Skin of body (tissue), 3 donors: ENCODE measurements at places on chromosomes 3 and 15. TPM values are rescaled to one million over a fixed set of nuclear protein-coding genes. Genes with fewer than 3 reads are reported as not detected.
A peak's percentile ranks its signal among the peaks of the same experiment; 100 is the strongest.

- DNase-seq: no peak
These were observed 16.9 kb downstream of the TMEM43 start for GRCh38 chr3:14141602-14142341.

The CTXN2 gene
- total RNA-seq: not detected

GRCh38 chr15:90248789-90249202, 560 bp upstream of the TTLL13 start:
- DNase-seq: no peak

The MAP1A gene
- total RNA-seq: 14.3 TPM

The GHRL gene
- not detected for total RNA-seq

The NR2E3 gene
- 0.79 TPM for total RNA-seq

The CPLX3 gene
- 0.20 TPM for total RNA-seq

DNA sequence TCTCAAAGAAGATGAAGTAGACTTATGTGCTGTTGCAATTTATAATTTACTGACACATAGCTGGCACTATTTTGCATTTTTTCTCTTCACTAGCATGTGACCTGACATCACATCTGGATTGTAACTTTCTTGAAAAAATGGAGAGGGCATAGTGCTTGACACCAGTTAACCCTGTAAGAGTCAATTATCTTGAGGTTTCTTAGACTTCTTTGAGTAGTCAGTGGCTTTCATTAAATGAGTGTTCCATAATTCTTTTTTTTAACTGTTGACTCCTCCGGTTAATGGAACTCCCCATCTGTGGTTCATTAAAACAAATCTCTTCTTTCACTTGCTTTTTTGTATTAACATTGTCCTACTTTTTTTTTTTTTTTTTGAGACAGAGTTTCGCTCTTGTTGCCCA, 16.9 kb upstream of the PRKCI start:
- peak; percentile 51 for DNase-seq

DNA sequence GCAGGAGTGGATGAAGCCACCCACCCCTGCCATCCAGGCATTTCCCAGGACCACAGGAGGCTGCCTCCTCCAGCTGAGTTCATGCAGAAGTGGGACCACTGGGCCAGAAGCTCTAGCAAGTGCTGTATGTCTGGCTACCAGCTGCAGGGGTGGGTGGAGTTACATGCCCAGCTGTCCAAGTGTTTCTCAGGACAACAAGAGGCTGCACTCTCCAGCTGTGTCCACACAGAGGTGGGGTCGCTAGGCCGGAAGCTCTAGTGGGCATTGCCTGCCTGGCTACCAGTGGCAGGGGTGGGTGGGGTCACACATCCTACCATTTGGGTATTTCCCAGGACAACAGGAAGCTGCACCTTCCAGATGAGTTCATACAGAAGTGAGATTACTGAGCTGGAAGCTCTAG, 234.0 kb upstream of the PPP2R3A start:
- DNase-seq: no peak

DNA sequence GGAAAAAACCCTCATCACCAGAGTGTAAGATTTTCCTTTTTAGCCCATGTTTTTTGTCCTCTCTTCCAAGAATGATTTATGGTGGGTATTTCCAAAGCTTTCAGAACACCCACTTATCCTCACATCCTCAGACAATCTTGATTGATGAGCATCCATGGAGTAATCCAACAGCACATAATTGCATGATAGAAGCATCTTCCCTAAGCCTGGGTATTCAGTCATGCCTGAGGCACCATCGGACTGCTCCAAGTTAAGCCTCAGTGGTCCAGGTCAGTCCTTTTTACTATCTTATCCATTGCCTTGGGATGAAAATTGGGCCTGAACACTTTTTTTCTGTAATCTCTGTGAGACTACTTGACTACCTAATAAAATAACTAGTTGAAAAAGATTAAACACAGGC, 676.0 kb upstream of the SEMA6D start:
- DNase-seq: no peak

GRCh38 chr3:112500621-112501020, 1.3 kb upstream of the BTLA start:
- no peak for DNase-seq

DNA sequence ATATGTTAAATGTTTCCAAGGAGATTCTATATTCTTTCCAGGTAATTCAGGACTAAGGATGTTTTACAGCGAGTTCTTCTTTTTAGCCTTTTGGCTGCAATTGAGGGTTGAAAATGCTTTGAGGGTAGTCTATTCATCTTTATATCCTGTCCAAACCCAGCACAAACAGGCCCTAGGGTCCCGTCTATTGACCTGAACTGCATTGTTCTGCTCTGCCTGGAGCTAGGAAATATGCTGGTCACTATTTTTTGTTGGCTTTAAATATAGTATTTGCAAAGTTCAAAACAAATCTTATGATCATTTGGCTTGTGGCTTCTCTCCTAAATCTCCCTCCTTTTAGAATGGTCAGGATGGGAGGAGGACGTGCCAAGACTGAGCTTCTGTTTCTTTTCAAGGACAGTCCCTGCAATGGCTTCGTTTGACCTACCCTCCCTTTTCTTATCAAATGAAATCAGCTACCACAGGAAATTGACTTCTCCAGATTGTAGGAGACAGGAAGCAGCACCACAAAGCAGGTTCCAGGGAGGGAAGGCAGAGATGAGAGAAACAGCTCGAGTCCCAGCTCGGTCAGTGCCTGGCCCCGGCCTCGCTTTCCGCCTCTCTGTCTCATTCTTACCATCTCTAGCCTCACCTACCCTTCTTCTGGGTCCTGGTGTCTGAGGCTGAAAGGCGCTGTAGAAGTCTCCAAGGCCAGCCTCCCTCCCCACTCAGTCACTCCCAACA, 27.6 kb upstream of the NRROS start:
- DNase-seq: no peak

DNA sequence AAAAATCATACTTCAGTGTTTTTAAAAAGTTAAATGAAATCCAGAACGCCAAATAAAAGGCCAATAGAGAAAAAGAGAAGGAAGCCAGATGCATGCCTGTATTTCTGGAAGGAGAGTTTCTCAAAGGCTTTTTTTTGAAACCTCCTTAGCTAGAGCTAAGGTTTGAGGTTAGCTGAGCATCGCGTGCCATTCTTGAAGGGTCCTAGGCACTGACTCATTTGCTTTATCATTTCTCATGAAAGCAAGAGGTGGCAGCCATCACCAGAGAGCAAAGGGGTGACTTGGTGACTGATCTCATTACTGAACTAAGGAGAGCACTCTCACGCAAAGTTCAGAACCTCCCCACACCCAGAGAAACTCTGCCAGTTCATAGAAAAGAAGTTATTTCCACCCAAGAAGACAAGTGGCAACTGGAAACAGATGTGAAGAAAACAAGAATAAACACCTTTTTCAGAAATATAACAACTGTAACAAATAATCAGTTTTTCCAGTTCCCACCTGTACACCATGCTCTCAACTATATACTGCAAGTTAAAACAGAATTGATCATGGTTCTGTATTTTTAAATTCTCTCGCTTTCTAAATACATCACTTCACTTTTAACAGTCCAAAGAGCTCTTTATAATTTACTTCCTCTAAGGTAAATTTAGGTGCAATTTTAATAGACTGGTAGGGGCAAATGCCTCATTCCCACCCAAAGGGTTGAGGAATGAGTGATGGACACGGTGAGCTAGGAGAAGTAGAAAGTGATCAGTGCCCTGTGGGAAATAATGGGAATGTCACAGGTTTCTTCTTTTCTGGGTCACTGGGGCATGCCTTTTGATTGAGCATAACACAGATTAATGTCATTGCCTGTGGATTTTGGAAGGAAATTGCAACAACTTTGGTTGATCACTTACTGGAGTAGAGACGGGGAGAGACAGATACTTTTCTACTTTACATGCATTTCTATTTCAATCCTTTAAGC, 24.7 kb downstream of the GPR15 start:
- DNase-seq: no peak

The FAM240A gene
- not detected for total RNA-seq

DNA sequence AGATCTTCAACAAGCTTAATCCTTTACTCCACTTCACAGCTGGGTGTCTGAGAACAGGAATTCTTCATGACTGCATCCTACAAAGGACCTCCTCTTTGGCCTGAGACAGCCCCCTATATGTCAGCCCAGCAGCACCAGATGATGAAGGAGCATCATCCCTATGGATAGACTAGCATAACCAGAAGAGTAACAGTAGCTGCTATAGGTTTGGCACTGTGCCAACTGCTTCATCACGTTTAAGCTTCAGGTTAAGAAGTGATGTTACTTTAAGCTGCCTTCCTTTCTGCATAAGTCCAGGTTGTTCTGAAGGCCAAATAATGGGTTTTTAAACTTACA, 50.6 kb downstream of the CMSS1 start:
- peak; percentile 42 for DNase-seq

DNA sequence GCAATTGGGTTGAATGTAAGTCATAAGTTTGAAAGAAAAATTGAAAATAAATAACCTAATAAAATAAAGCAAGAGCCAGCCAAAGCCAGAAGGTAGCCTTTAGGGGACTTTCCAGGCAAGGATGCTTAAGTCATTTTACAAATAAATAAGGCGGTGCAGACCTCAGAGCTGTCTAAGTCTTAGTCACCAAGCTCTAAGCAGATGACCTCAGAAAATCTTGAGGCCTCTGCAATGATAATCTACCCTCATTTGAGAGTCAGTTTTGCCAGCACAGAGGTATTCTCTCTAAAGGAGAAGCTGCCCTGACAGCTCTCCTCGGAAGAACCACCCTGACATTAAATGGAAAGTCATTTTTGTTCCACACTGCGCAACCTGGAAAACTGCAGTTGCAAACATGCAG, 113.9 kb downstream of the OXNAD1 start:
- no peak for DNase-seq

- DNase-seq: no peak
These were observed 147.8 kb downstream of the SOX2 start for GRCh38 chr3:181859518-181859917.

The ST3GAL6 gene
- total RNA-seq: 11.2 TPM

GRCh38 chr3:73580343-73580742, 44.4 kb downstream of the PDZRN3 start:
- peak; percentile 17 for DNase-seq

DNA sequence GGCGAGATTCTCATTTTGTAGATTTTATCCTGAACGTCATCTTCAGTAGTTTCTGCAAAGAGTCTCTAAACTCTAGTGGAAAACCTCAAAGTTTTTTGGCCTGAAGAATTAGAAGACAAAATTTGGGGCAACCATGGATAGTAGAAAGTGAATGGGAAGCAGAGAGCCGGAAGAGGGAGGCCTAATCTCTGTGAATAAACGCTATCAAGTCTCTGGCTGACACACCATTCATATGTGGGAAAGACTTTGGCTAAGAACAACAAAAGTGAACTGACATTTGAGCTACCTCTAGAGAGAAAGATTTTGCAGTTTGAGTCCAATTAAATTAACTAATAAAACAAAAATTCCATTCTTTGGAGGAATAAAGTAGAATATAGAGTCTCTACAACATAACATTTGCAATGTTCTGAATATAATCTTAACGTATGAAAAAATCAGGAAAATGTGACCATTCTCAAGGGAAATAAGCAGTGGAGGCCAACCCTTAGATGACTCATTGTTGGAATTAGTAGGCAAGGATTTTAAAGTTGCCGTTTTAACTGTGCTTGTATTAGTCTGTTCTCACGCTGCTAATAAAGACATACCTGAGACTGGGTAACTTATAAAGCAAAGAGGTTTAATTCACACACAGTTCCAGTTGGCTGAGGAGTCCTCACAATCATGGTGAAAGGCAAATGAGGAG, 184.6 kb downstream of the C3orf38 start:
- no peak for DNase-seq

DNA sequence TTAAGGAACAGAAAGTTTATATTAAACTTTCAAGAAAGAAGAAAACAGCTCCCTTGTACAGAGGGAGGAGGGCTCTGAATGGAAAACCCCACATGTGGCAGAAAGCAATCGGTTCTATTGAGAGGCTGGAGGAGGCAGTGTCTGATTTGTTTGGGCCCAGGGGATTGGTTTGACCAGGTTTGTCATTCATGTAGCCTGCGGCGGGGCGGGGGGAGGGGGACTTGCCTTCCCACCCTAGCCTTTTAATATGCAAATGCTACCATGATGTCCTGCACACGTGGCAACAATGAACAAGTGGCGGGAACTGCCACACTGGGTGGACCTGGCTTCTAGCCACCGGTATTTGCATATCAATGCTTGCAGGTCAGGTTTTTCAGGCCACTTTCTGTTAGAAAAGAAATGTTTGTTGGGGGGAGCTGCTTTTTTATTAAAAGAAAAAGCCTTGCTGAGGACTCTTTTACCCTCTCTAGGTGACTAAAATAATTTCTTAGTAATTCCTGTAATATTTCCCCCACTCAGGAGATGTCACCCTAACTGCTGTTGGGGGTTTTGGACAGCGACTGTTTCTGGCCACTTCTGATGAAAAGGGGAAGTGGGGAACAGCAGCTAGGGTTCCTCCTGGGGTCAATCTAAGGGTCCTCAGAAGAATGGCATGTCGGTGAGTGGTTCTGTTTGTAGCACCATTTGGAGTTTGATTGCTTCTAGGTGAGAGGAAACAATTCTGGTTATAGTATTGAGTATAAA, 691.2 kb downstream of the TBL1XR1 start:
- no peak for DNase-seq

GRCh38 chr3:16033889-16034687, 140.4 kb upstream of the GALNT15 start:
- no peak for DNase-seq

The ALDH1L1 gene
- 8.8 TPM for total RNA-seq

GRCh38 chr15:96150254-96150653, 180.2 kb upstream of the NR2F2 start:
- no peak for DNase-seq

DNA sequence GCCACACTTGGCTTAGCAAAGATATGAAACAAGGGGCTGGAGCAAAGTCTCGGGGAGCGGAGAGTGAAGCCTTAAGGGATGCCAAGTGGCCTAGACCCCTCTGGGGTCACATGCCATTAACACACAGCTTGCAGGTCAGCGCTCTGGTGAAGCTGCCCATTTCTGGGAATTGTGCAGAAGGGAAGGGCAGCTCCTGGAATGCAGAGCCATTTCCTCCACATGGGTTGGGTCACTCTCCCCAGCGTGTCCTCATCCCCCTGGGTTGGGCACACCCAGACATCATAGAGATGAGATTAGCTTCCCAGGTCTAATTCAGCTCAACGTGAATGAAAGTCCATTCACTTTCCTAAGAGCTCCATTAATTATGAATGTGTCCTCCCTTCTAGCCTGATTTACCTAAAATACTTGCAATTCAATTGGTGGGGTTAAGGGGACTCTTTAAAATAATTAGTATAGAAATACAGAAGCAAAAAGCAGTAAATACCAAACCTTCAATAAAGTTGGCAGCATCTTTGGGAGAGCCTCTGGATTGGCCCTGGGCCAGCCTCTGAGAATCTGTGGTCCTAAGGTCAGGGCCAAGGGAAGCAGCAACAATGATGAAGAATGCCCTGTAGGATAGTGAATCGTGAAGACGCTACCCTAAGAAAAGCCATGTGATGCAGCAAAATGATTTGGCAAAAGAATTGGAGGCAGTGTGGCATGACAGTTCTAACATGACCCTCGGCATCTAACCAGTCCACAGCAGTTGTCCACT, 17.8 kb downstream of the MRAS start:
- DNase-seq: no peak

DNA sequence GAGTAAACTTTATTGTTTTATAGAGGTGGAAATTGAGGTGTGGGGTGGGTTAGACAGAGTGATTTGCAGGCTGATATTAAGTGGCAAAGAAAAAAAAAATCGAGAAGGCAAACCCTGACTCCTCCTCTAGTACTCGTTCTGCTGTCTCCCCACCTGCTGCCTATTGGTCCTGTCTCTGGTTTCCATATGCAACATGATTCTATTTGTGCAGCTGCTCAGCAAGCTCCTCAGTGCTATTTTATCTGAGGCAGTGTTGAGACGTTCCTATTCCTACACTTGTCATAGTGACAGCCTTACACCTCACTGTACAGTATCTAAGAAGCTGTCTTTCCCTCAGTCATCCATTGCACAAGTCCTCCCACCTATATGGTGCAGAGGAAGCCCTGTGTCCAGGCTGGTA, 45.1 kb downstream of the RSL24D1 start:
- no peak for DNase-seq
